ENCODE measurements at places on chromosomes 3 and 15. TPM values are rescaled to one million over a fixed set of nuclear protein-coding genes. Genes with fewer than 3 reads are reported as not detected.

The CA12 gene
- total RNA-seq, result 19.2 TPM

The ZBED2 gene
- not detected for total RNA-seq

The KLF15 gene
- total RNA-seq, result 20.4 TPM

The U2SURP gene
- 116 TPM for total RNA-seq

The GOLIM4 gene
- 17.5 TPM for total RNA-seq

The CHAC1 gene
- 91.0 TPM for total RNA-seq

The MYO5C gene
- total RNA-seq, result 0.11 TPM

The TRPM1 gene
- 105 TPM for total RNA-seq

The COMMD4 gene
- total RNA-seq, result 115 TPM

The PCYT1A gene
- total RNA-seq, result 34.4 TPM

The SUCNR1 gene
- total RNA-seq, result 0.03 TPM

The FMN1 gene
- total RNA-seq, result 87.0 TPM

The TF gene
- total RNA-seq, result 0.59 TPM

The EID1 gene
- total RNA-seq, result 171 TPM

The APH1B gene
- 17.0 TPM for total RNA-seq

The TMEM207 gene
- total RNA-seq, result 0.21 TPM

The SLC51B gene
- not detected for total RNA-seq

The GOLGA6L10 gene
- total RNA-seq, result 0.18 TPM

The RCCD1 gene
- total RNA-seq, result 9.9 TPM

The XCR1 gene
- not detected for total RNA-seq

The FANCD2OS gene
- not detected for total RNA-seq

The HCN4 gene
- not detected for total RNA-seq

The MED12L gene
- 0.72 TPM for total RNA-seq

The FOXB1 gene
- not detected for total RNA-seq

The C3orf33 gene
- total RNA-seq, result 15.1 TPM

The A4GNT gene
- total RNA-seq, result not detected

The HESX1 gene
- 0.53 TPM for total RNA-seq

The TRH gene
- not detected for total RNA-seq

The COL6A5 gene
- total RNA-seq, result not detected

The AGBL1 gene
- not detected for total RNA-seq

The GRM2 gene
- total RNA-seq, result not detected

The RGMA gene
- total RNA-seq, result not detected

The PLCH1 gene
- 0.35 TPM for total RNA-seq

The EPB42 gene
- total RNA-seq, result not detected

The TLR9 gene
- not detected for total RNA-seq

The NR1I2 gene
- total RNA-seq, result not detected

The CPN2 gene
- not detected for total RNA-seq

The MPI gene
- total RNA-seq, result 93.5 TPM

The ALG1L2 gene
- total RNA-seq, result not detected

The GOLGA6B gene
- total RNA-seq, result not detected

The SCAANT1 gene
- total RNA-seq, result not detected

The CPLX3 gene
- total RNA-seq, result not detected

The ZNF385D gene
- not detected for total RNA-seq

The FILIP1L gene
- not detected for total RNA-seq

The ITIH1 gene
- total RNA-seq, result not detected

The UBAP1L gene
- total RNA-seq, result 31.5 TPM

The DUOXA1 gene
- total RNA-seq, result not detected

The TASOR gene
- total RNA-seq, result 55.2 TPM

The AHSG gene
- not detected for total RNA-seq

The TRNT1 gene
- 52.0 TPM for total RNA-seq

The P2RY1 gene
- total RNA-seq, result 4.8 TPM

The STRC gene
- total RNA-seq, result 0.27 TPM

The SUCLG2 gene
- 39.3 TPM for total RNA-seq

The MAP6D1 gene
- 5.7 TPM for total RNA-seq

The LRRC31 gene
- not detected for total RNA-seq

The SETD2 gene
- total RNA-seq, result 17.1 TPM

The STAC gene
- total RNA-seq, result 2.2 TPM

The LDHAL6B gene
- not detected for total RNA-seq

Measured in SK-MEL-5 (cell line).